ENCODE measurements at places on chromosomes 12 and 14.

DNA sequence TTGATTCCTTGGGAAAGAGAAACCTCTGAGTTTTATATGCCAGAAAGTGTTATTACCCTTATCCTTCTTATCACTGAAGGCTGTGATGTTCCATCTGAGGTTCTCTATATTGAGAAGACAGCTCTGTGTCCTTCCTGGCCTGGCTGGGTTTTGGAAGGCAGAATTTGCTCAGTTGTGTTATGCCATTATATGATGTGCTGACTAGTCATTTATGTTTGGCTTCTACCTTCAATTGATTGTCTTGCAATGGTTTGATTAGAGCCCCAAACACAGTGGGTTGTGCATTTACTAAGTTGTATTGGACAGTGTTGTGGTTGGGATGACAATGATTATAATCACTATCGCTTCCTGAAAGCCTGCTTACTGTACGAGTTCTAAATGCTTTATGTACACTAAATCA is 265.7 kb downstream of the SNAPC1 start:
- no peak for DNase-seq

DNA sequence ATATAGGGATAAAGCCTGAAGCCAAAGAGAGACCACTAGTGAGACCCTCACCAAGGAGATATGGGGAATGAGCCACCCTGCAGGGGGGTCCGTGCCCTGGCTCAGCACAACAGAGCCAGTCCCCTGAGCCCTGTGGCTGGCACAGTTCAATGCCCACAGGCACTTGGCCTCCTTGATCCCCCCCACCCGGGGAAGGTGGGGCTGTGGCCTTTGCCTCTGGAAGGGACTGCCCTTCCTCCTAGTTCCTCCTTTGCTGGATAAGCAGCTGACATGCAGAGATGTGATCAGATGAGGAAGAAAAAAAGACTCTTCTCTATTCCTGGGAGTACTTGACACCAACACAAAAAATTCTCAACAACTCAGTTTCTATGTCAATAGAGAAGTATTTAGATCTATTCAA is 19.9 kb downstream of the TTC7B start:
- no peak for DNase-seq

DNA sequence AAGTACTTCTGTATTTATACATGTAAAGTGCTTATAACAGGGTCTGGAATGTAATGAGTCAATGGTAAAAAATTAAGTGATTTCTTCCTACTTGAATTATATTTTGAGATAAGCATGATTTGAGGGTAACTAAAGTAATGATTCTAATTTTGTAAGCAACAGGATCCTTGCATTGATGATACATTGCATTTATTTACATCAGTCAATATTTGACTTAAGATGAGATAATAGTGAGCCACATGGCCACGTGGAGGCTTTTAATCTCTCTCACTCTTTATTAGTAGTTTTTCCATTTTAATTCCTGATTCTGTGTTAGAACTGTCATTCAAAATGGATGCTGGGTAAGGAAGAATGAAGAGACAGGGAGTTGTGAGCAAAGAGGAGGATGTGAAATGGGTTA is 298.1 kb upstream of the PRICKLE1 start:
- DNase-seq: no peak

DNA sequence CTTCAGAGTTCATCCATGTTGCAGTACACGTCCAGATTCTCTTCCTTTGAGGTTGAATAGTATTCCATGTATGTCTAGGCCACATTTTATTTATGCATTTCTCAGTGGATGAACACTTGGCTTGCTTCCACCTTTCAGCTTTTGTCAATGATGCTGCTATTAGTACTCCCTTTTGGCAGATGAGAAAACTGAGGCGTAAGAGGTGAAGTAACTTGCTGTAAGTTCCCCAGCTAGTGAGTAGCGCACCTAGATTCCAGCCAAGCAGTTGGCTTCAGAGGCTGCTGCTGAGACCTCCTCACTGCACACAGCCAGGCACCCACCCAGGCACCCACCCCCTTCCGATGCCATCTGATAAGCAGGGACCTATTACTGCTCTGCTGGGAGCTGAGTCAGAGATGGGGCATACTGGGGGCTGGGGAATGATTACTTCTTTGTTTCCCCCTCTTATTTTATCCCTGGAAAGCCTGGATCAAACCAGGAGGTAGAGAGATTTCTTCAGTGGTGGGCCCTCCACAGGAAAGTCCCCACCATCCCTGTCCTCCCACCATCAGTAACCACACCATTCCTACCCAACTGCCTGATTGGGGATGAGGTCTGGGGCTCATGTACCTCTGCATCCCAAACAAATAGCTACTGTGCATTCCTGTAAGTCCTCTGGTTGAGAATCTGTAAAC is 234.6 kb downstream of the PCNX1 start:
- DNase-seq: no peak

DNA sequence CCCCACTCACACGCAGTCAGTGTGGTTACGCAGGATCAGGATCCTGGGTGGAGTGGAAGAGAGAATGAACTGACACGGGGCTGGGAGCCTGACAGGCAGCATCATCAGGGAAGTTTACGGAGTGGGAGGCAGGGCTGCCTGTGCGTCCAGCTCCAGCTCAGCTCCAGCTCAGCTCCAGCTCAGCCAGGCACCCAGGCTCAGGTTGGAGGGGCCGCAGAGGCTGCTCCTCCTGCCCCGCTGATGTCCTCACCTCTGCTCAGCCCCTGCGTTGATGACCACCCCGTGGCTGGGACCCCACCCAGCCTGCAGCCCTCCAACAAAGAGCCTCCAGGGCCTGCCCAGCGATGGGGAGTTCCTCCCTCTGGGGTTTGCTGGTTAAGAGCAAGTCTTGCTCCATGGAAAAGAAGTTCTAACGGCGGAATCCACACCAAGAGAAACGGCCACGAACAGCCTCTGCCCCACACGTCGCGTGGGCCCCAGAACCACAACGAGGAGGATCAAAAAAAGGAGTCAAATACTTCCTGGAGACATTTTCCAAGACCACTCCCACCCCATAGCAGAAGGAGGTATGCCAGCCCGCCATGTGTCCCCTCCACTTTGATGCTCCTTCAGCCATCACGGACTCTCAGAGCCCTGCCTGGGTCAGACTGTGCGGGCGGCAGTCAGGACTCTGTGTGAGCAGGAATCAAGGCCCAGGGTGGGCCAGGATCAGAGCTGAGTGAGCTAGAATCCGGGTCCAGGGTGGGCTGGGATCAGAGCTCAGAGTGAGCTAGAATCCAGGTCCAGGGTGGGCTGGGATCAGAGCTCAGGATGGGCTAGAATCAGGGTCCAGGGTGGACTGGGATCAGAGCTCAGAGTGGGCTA is 17.7 kb upstream of the C14orf180 start:
- DNase-seq: no peak

DNA sequence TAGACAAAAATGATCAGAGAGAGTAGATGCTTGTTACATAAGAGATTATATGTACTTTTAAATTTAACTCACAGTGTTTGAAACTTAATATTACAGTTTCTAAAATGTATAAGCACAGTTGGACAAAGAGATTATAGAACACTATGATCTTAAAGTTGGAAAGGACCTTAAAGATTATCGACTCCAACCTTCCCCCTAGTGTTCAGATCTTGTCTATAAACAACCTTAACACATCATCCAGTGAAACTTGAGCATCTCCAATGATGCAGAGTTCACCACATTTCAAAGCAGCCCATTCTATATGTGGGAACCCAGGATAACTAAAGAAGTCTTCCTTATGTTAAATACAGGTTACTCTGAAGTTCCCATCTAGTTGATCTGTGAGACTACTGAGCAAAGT is 480.8 kb downstream of the RMST start:
- DNase-seq: no peak

DNA sequence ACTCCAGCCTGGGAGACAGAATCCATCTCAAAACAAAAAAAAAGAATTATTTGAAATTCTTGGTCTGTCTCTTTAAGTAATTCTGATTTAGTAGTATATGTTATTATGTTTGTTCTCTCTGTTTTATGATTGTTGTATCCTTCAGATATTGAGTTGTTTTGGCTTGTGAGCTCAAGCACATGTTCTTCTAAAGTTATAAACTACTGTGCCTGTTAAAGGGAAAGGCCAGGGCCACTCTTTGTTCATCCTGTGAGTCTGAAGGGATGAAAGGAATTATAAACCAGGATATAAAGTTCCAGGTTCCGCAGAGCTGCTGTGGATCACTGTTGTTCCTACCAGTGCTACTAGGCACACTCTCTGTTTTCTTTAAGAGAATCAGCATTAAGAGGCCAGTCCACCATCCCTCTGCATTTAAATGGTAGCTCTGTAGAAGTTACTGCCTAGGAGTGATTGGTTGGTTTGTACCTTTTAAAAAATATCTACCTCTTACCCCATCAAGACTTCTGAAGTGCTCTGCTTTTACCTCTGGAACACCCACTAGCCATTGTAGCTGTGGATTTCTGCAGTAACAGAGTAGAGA is 14.1 kb downstream of the TMTC3 start:
- no peak for DNase-seq

- no peak for DNase-seq
These were observed 27.2 kb downstream of the NOC4L start for GRCh38 chr12:132171293-132171967.

DNA sequence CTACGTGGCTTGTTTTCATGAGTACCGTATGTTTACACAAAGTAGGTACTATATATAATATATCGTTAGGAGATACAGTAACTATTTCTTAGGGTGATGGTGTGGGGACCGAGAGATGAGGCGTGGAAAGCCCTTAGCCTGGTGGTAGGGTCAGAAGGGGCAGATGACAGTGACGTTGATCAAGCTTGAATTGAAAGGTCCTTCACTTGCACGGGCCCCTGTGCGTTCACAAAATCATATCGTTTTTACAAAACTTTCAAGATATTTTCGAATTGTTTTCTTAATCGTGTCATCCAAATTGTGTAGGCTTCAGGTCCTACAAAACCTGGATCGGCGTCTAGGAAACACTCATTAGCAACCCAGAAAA is 881 bp upstream of the SOS2 start:
- DNase-seq: no peak

DNA sequence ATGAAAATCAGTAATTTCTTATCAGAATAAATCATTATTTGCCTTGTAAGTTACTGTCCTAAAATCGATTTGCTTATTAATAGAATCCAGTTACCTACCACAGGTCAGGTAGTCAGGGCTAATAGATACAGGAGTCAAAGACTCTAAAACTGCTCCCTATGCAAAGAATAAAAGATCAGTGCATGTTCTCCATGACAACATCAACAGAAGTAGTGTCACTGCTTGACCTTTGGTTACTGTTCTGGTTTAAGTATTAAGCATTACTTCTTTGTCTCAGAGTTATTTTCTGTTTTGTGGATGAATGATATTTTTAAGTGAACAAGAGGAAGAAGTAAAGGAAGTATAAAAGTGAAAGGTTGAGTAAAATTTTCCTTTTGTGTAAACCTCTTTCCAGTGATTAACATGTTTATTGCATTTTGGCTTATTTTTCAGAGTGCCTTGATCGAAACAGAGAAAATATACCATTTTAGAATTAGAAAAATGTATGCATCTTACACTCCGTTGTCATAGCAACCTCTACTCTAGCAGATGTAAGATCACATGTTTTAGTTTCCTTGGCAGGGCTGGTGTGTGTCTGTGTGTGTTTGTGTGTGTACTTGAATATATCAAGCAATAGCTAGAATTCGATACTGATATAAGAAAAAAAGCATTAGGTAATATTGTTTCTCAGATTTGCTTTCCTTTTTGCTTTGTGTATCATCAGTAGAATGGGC is 44.7 kb downstream of the ABCD2 start:
- no peak for DNase-seq

GRCh38 chr12:130953771-130954543 is at the start of gene ADGRD1:
ADGRD1 (plus strand) TSS chr12:130953907; CDS start chr12:130954466, 559 bp downstream.
- no peak for DNase-seq

DNA sequence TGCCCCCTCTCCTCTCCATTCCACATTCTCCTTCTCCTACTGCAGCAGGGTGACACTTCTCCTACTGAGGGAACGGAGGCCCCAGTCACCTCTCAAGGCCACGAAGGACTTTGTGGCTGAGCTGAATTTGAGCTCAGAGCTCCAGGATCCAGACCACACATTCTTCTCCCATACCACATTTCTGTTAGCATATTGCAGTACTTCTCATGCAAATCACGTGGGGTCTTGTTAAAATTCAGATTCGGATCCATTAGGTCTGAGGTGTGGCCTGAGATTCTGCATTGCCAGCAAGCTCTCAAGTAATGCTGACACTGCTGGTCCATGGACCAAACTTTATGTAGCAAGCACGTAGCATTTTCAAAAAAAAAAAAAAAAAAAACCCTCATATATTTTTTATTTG is 9.6 kb upstream of the IFI27L2 start:
- DNase-seq: no peak

GRCh38 chr14:44283836-44284235 is 223.2 kb downstream of the FSCB start:
- no peak for DNase-seq
